ENCODE measurements at places on chromosomes 7 and 10. TPM values are rescaled to one million over a fixed set of nuclear protein-coding genes. Genes with fewer than 3 reads are reported as not detected.
A peak's percentile ranks its signal among the peaks of the same experiment; 100 is the strongest.

Gene KCNH2
- 247 TPM for total RNA-seq

Gene FEZF1
- total RNA-seq = 3.1 TPM

Gene ZNF12
- total RNA-seq = 15.5 TPM

Gene CUEDC2
- 70.5 TPM for total RNA-seq

DNA sequence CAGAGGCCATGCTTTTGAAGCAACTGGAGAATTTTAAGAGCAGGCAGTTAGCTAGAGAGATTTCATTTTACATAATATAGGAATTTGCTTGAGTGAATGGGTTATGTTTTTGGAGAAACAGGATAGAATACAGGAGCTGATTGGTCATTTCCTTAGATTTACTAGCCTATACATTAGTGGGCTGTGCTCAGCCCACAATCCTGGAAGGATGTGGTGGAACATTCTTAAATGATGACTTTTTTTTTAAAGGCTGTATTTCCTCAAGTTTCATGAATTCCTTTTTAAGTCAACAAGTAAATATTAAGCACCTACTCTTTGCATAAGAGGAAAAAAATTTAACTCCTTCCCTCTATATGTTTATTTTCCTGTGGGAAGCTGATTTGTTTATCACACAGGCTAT, 314.4 kb upstream of the BMPER start:
- no peaks in the 10 kb centered on the region for H3K36me3 ChIP-seq
- DNase-seq = no peak
- H3K4me1 ChIP-seq = no peaks in the 10 kb centered on the region
- H3K27ac ChIP-seq = no peak overlapping the region

DNA sequence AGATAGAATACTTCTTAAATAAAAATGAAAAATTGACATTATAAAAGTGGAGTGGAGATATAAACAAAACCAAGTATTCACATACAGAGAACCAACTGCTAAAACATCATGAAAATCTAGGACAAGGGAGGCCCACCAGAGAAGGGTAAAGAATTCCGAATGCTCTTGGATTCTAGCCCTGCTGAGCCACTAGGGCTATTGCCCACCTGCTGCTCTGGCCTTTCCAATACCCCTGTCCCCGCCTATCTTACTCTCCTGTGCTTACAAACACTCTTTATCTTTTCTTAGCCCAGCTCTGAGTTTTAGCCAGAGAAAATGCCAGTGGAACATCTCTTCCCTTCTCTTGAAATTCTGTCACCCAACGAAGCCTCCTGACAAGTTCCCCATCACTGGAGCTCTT, 100.3 kb downstream of the MACC1 start:
- H3K27ac ChIP-seq = no peak overlapping the region
- no peaks in the 10 kb centered on the region for H3K4me1 ChIP-seq
- no peaks in the 10 kb centered on the region for H3K36me3 ChIP-seq

- no peaks in the 10 kb centered on the region for H3K27me3 ChIP-seq
- H3K4me1 ChIP-seq = no peaks in the 10 kb centered on the region
- H3K36me3 ChIP-seq = no peaks in the 10 kb centered on the region
- no peak for DNase-seq
Observed at GRCh38 chr10:44724415-44725174, 186.5 kb upstream of the TMEM72 start.

- DNase-seq = no peak
- H3K27ac ChIP-seq = no peak overlapping the region
- no peaks in the 10 kb centered on the region for H3K27me3 ChIP-seq
- peaks cover under 1% of the 10 kb centered on the region for H3K4me1 ChIP-seq
Observed at GRCh38 chr10:132170561-132171361, 16.0 kb upstream of the DPYSL4 start.

- H3K27ac ChIP-seq = no peak overlapping the region
- H3K4me1 ChIP-seq = peaks cover 10% of the 10 kb centered on the region
- DNase-seq = no peak
- H3K4me3 ChIP-seq = no peak overlapping the region
Observed at GRCh38 chr10:34786464-34786863, 28.6 kb downstream of the PARD3 start.

GRCh38 chr10:116139886-116140285, 133.1 kb downstream of the GFRA1 start:
- no peaks in the 10 kb centered on the region for H3K36me3 ChIP-seq
- no peak overlapping the region for H3K4me3 ChIP-seq
- no peaks in the 10 kb centered on the region for H3K27me3 ChIP-seq

GRCh38 chr10:11682851-11683250, 59.3 kb upstream of the ECHDC3 start:
- H3K36me3 ChIP-seq = no peaks in the 10 kb centered on the region
- no peaks in the 10 kb centered on the region for H3K27me3 ChIP-seq
- H3K27ac ChIP-seq = no peak overlapping the region

- no peaks in the 10 kb centered on the region for H3K27me3 ChIP-seq
- no peaks in the 10 kb centered on the region for H3K4me1 ChIP-seq
- no peaks in the 10 kb centered on the region for H3K36me3 ChIP-seq
- DNase-seq = peak; percentile 20
- no peak overlapping the region for H3K27ac ChIP-seq
Observed at GRCh38 chr7:157791261-157791660, 454.5 kb downstream of the DNAJB6 start.

GRCh38 chr10:71081912-71082311, 130.5 kb upstream of the UNC5B start:
- no peak overlapping the region for H3K4me3 ChIP-seq
- H3K36me3 ChIP-seq = no peaks in the 10 kb centered on the region
- no peak for DNase-seq
- no peaks in the 10 kb centered on the region for H3K27me3 ChIP-seq

DNA sequence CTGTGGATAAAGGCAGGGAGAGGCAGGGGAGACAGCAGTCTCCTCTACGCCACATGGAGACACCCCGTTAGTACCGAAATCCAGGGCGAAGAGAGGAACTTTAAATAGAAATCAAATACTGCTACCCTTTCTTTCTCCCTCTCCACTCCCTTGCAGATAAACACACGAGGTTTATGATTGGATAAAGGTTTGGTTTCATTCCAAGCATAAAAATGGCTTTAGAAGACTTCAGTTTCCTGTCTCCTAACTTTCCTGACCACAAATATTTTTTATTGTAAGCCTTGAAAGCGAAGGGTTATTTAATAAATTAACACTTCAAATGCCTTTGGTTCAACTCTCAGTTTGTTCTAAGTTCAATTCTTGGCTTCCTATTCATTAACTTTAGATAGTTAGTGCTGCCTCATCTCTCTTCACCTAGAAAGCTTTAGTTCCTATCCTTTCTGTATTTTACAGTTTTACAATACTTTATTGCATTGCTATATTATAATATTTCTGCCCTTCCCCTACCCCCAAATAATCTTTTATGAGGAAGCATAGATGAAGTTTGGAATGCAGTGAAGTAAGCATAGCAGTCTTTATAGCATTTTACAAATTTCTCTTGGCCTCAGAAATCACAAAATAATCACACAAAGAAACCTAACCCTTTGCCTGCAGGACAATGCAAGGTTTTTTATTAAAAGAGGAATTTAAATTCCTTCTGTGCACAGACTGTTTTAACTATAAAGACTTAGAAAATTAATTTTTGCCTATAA, 31.5 kb upstream of the ARID5B start:
- H3K4me1 ChIP-seq = no peaks in the 10 kb centered on the region
- no peaks in the 10 kb centered on the region for H3K36me3 ChIP-seq
- no peak overlapping the region for H3K4me3 ChIP-seq
- H3K27ac ChIP-seq = no peak overlapping the region
- H3K27me3 ChIP-seq = no peaks in the 10 kb centered on the region

- H3K4me1 ChIP-seq = no peaks in the 10 kb centered on the region
- no peaks in the 10 kb centered on the region for H3K36me3 ChIP-seq
- no peak for DNase-seq
- H3K27me3 ChIP-seq = no peaks in the 10 kb centered on the region
Observed at GRCh38 chr7:2062648-2063047, 170.1 kb downstream of the MAD1L1 start.

DNA sequence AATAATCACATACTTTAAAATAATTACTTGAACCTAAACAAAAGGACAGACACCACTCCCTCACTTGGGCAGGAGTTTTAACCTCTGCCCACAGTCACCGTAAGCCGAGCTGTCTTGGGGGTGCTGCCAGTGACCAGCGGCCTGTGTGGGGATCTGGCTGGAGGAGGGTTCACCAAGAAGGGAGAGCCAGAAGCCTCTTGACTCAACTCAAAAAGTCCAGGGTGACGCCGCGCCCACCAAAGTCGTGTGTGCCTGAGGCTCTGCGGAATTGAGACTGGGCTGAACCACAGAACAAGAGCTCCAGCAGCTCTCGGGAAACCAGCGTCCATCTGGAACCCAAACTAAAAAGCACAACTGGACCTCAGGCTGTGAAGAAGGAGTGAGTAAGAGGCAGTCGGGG, 35.8 kb downstream of the ZFAND2A start:
- H3K27ac ChIP-seq = peak overlapping the region; percentile 65
- no peak overlapping the region for H3K4me3 ChIP-seq
- H3K36me3 ChIP-seq = no peaks in the 10 kb centered on the region
- peaks cover 17% of the 10 kb centered on the region for H3K4me1 ChIP-seq

- H3K27me3 ChIP-seq = no peaks in the 10 kb centered on the region
- H3K36me3 ChIP-seq = no peaks in the 10 kb centered on the region
- peak; percentile 76 for DNase-seq
- no peak overlapping the region for H3K27ac ChIP-seq
Observed at GRCh38 chr7:123871998-123872867, 27.3 kb downstream of the HYAL4 start.

Data from testis (tissue), 5 donors.